ENCODE measurements at places on chromosomes 12 and 14.

- no peak for DNase-seq
Measured at GRCh38 chr14:85273099-85273677, 256.8 kb upstream of the FLRT2 start.

GRCh38 chr12:122999196-122999946 lies 18.9 kb downstream of the ARL6IP4 start:
- no peak for DNase-seq

- no peak for DNase-seq
Measured at GRCh38 chr14:92844204-92844603, 50.1 kb downstream of the GOLGA5 start.

GRCh38 chr14:54776361-54777001 lies 126.1 kb downstream of the GCH1 start:
- DNase-seq: no peak

- DNase-seq: no peak
Measured at GRCh38 chr12:93167331-93167730, 210.4 kb upstream of the NUDT4 start.

DNA sequence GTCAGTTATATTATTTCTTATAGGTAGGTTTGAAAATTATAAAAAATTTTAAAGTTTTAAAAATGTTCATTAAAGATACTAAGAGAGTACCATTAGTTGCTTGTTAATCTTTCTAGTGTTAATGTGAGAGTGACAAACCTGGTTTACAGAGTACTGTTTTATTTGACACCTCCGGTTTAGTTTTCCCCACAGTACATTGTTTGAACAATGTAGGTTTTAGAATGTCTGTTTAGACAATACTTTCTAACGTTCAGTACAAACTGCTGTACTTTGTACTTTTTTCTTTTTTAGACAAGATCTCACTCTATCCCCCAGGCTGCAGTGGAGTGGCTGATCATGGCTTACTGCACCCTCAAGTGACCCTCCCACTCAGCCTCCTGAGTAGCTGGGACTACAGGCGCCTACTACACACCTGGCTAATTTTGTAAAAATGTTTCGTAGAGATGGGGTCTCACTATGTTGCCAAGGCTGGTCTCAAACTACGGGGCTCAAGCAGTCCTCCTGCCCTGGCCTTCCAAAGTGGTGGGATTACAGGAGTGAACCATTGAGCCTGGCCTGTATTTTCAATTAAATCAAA lies 3.2 kb downstream of the BICDL1 start:
- no peak for DNase-seq

GRCh38 chr12:3882896-3883564 lies 9.8 kb upstream of the PARP11 start:
- DNase-seq: no peak

DNA sequence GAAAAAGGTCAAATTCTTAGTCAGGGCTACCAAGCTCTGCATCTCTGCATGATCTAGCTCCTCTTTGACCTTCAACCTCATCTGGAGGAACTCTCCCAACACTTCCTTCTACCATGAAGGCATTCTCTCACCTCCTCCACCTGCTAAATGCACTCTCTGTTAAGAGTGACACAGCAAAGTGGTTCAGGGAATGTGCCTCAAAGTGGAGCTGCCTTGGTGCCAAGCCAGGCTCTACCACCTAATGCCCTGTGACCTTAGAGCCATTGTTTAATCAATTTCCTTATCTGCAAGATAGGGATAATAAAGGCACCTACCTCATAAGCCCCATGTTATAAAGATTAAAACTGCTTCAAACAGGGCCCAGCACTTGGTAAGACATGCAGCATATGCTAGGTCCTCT lies 236.7 kb downstream of the ANO2 start:
- DNase-seq: no peak

DNA sequence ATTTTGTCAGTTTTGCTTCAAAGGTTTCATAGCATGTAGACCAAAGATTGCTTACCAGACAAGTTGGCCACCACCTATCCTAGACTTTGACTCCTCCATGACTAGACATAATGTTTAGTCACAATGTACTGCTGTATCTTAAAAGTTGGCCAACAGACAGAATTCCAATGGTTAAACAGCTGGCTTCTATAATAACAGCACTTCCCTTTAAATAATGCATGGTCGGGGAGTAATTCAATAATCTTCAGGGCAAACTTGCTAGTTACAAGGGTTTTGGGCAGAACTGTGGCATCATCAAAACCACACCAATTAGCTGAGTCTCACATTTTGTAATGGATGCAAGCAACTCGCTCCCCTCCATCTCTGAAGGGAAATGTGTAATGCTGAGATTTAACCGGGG lies 56.9 kb downstream of the IGF1 start:
- no peak for DNase-seq

- no peak for DNase-seq
Measured at GRCh38 chr12:70068743-70069142, 174.5 kb upstream of the CNOT2 start.

- DNase-seq: no peak
Measured at GRCh38 chr12:51751661-51752060, 96.9 kb downstream of the FIGNL2 start.

- no peak for DNase-seq
Measured at GRCh38 chr12:58034311-58034710, 92.9 kb downstream of the ATP23 start.

DNA sequence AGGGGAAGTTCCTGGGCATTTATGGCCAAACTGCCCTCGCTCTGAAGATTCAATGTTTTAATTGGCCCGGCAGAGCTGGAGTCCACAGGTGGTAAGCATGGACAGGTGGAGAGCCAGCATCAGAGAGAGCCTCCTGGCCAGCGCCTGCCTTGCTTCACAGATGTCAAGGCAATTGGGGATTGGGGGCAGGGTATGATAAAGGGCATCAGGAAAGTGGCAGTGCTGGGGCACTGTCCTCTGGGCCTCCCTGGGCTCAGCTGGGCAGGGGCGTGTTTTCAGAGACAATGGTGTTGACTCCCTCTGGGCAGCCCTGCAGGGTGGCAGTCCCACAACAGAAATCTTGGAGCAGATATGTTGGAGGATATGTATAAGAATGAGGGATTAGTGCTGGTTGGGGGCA lies 237.3 kb downstream of the CACNA1C start:
- DNase-seq: no peak

- no peak for DNase-seq
Measured at GRCh38 chr12:54040148-54040494, 7.3 kb downstream of the HOXC5 start.

DNA sequence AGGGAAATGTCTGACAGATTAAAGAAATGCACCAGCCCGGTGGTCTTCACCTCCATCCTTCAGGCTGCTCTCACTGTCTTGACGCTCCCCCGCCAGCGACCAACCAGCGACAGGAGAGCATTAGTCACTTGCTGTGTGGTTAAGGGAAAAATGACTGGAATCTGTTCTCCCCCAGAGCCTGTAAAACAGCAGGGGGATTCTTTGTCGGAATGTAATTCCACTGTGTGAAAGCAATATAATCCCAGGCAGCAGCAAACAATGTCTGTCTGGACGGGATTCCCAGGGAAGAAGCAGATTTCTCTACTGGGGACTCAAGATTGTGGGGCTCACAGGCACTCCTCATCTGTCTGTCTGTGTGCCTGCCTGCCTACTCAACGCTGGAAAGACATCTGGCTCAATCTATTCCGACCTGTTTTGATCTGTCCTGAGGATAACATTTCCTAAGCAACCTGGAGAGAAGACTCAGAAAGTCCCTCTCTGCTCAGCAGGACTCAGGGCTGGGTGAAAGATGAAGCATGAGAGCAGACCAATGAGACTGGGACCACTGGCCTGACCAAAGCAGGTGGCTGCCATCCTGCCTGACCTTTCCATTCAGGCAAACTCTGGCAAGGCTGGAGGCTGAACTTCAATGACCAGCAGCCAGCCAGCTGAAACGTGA lies 54.6 kb downstream of the NUAK1 start:
- DNase-seq: no peak

GRCh38 chr12:27808841-27809240 lies 28.8 kb upstream of the MANSC4 start:
- no peak for DNase-seq

DNA sequence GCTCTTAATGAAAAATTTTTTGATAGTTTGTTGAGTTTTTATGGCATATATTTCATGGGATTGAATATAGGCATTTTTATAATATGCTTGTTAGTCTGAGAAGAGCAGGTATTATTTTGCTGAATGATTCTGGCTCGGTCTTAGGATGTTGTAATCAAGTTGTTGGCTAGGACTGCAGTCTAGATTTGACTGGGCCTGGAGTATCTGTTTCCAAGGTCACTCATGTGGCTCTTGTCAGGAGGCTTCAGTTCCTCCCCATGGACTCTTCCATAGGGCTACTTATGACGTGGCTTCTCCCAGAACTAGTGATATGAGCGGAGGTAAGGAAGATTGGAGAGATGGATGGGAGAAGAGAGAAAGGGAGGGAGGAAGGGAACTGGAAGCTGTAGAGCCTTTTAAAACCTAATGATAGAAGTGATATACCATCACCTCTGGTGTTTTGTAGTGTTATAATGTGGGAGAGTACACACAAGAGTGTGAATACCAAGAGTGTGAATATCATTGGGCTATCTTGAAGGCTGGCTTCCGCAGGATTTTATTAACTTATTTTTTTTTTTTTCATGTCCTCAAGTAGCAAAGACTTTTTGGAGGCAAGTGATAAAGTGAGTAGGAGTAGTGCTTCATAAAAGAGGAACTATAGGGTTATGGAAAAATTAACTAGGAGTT lies 4.4 kb downstream of the MNAT1 start:
- DNase-seq: no peak

- no peak for DNase-seq
Measured at GRCh38 chr14:74841230-74842207, 34.4 kb downstream of the PROX2 start.

DNA sequence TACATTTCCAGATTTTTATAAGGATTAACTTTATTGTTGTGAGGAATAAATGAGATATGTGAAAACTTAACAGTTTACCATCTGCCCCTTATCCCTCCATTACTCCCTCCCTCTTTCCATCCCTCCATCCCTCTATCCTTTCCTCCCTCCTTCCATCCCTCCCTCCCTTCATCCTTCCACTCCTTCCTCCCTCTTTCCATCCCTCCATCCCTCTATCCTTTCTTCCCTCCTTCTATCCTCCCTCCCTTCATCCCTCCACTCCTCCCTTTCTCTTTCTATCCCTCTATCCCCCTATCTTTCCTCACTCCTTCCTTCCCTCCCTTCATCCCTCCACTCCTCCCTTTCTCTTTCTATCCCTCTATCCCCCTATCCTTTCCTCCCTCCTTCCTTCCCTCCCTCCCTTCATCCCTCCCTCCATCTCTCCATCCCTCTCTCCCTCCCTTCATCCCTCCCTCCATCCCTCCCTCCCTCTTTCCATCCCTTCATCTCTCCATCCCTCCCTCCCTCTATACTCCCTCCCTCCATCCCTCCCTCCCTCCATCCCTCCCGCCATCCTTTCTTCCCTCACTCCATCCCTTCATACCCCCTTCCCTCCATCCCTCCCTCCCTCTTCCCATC lies 181.8 kb upstream of the PLXNC1 start:
- DNase-seq: no peak

DNA sequence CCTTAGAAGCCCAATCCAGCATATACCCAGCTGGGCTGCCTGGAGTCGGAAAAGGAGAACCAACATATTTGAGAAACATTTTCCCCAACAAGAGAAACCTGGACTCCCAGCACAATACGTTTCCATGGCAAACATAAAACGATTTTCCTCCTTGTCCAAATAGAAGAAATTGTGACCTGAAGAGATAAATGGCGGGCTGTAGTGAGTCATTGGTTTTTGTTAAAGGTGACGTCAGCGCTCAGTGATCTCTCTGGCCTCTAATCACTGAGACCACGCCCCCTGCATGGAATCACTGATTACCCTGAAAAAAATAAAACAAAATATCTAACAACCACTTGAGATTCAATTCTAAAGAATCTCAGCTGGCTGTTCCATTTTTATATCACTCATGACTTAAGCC lies 6.0 kb downstream of the CCDC60 start:
- no peak for DNase-seq
